Activated CD4-positive, CD25-positive, alpha-beta regulatory T cell treated with anti-CD3 and anti-CD28 coated beads, Interleukin-2, amount 50 U/mL, for 16 hours (primary cell): ENCODE measurements at places on chromosomes 4 and X.

DNA sequence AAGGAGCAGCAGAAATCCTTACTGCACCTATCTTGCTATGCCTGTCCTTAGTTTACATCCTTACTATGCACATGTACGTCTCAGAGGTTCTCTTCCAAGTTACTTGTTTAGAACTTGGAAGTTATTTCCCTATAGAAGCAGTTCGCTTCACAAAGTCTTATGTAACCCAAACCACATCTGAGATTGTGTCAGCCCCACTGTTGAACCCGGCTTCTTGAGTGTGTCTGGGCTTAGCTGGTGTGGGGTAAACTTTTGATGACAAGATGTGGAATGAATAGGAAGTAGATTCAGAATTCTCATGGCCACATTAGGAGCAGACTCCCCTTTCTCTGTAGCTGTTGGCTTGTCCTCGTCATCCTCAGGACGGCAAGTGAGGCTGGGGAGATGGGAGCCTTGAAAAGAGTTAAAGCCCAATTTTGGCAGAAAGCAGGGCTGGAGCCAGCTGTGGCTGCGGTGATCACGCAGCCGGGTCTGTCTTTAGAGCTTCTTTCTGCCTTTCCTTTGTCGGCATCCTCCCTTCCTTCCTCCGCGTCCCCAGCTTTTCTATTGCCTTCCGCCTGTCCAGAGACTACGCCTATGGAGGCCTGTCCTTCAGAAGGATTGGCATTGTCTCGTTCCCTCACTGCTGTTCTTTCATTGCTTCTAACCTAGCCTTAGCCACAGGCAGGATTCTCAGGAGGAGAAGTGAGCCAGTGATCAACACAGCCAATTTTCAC is 23.0 kb upstream of the LIMCH1 start:
- DNase-seq, result no peak

DNA sequence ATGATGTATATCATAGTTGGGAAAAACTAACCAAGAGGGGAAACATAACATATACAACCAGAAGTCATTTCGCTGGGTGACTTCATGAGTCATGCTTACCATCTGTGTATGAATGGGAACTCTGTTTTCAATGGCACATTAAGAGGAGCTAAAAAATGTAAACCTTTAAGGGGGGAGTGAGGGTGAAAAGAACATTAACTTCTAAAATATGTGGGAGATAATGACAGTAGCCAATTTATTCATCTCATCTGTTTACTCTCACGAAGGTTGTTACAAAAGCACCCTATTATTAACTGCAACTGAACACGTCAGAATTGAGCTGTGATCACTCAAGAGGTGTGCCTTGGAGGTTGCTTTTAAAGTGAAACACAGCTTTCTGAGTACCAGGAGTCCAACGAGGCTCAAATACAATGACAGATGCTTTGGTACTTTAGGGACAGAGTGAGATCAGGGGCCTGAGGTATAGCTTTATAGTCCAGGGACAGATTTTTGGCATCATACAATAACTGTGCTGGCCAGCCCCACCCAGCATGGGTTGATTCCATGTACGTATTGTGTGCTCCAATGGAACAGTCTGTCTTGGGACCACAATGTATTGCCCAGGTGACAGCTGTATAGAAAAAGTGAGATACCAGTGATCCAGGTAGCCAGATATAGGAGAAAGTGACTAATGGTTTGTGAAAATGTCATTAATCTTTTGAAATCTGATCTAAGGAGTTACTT is 107.3 kb downstream of the AMMECR1 start:
- DNase-seq, result no peak

DNA sequence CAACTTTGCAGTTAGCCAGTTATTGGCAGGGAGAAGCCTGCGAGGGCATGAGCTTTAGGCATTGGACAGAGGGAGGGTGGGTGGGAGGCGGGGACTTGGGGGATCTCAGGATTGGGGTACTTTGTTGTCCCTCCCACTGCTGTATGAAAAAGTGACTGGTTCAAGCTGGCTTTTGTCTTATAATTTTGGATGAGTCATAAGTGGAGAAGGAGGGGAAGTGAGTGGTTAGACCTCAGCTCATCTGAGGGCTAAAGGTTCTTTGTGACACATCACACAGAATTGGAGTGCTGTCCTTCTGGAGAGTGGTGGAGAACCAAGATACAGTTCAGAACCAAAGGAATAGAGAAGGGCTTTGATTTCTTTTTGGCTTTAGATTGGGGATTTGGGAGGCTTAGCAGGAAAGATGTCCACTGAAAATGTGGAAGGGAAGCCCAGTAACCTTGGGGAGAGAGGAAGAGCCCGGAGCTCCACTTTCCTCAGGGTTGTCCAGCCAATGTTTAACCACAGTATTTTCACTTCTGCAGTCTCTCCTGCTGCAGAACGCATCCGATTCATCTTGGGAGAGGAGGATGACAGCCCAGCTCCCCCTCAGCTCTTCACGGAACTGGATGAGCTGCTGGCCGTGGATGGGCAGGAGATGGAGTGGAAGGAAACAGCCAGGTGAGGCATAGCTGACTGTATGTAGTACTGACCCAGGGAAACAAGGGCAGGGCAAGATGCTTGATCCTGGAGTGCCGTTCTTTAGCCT is at the start of gene SLC4A4:
SLC4A4 (plus strand) TSS at position 175 of the 748 bp plus-strand sequence.
- no peak for DNase-seq

GRCh38 chr4:183986291-183986970 is 81.3 kb downstream of the STOX2 start:
- no peak for DNase-seq

GRCh38 chrX:71955530-71956120 is 45.0 kb downstream of the NHSL2 start:
- DNase-seq, result no peak

- DNase-seq, result no peak
These were observed 37.8 kb upstream of the PSAPL1 start for GRCh38 chr4:7472442-7473013.

- no peak for DNase-seq
These were observed 2.5 kb downstream of the SH3BP2 start for GRCh38 chr4:2795300-2795892.

- no peak for DNase-seq
These were observed 338.1 kb upstream of the SLIT2 start for GRCh38 chr4:19913650-19914049.
